ENCODE measurements at places on chromosomes 1 and 21.

DNA sequence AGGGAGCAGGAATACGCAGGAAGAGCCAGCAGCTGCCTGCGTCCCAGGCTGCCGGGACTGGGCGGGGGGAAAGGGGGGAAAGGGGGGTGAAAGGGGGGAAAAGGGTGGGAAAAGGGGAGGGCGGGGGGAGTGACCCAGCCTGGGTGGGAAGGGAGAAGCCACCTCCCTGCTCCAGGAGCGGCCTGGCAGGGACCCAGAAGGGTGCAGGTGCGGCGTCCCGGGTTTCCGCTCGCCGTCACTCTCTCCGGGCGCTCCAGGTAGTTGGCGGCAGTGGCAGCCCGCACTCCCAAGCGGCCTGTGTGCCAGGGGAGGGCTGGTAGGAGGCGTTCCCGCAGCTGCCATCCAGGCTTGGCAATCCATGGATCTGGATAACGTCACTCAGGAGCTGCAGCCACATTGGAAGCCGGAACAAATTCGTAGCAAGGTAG is 141.0 kb upstream of the NGF start:
- H3K36me3 ChIP-seq = no peaks in the 10 kb centered on the region
- no peaks in the 10 kb centered on the region for H3K27me3 ChIP-seq
- H3K4me1 ChIP-seq = no peaks in the 10 kb centered on the region
- no peak overlapping the region for H3K4me3 ChIP-seq

DNA sequence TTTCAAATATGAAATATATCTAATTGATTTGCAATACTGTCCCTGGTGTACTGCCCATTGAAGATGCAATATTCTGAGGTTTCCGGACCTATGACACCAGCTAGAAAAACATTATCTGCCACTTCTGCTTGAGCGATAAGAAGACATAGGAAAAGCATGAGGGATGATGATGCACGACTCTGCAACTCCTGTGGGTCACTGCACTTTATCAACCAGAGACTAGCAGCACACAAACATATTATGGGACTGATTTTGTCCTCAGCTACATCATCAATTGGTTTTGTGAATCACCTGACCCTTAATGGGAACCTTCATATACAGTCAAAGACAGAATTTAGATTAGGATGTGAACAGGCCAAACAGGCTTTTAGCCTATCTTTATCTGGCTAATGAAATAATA is 13.8 kb upstream of the KCNA3 start:
- no peak overlapping the region for H3K4me3 ChIP-seq
- H3K4me1 ChIP-seq = no peaks in the 10 kb centered on the region
- no peak for DNase-seq
- H3K36me3 ChIP-seq = no peaks in the 10 kb centered on the region

GRCh38 chr1:167342846-167343245 is 122.2 kb downstream of the POU2F1 start:
- peaks cover 37% of the 10 kb centered on the region for H3K4me1 ChIP-seq
- DNase-seq = peak; percentile 82
- no peak overlapping the region for H3K4me3 ChIP-seq
- H3K36me3 ChIP-seq = peaks cover 44% of the 10 kb centered on the region
- no peaks in the 10 kb centered on the region for H3K27me3 ChIP-seq

DNA sequence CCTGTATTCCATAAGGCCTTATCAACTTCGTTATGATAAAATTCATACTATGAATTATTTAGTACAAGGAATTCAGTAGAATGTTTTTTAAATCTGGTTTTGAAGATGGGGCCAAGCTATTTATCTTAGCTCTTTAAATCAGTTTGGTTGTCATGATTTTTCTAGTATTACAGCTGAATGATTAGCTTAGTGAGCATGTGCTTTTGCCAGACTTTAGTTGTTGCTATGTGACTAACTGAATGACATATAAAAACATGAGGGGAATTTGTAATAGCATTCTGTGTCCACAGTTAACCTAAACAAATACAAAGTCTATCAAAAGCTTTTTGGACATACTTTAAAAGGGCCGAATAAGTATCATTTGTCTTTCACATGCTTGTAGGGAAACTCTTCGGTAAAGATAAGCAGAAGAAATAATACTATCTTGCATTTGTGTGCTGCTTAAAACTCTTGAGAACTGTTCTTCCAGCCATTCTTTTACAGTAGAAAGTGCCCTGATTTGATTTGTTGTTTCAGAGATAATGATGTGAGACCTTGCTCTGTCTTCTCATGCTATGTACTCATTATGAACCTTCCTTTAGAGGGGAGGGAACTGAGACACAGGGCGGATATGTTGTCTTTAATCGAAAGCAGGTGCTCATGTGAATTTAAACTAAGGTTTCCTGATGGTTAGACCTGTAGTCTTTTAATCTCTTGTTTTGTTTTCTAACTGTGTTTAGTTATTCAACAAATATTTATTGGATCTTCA is 18.8 kb downstream of the NEK7 start:
- H3K36me3 ChIP-seq = no peaks in the 10 kb centered on the region
- peaks cover 71% of the 10 kb centered on the region for H3K4me1 ChIP-seq
- H3K27ac ChIP-seq = no peak overlapping the region
- no peaks in the 10 kb centered on the region for H3K27me3 ChIP-seq

GRCh38 chr1:64579767-64580166 is 109.8 kb downstream of the CACHD1 start:
- H3K27me3 ChIP-seq = peaks cover 2% of the 10 kb centered on the region
- no peak for DNase-seq

DNA sequence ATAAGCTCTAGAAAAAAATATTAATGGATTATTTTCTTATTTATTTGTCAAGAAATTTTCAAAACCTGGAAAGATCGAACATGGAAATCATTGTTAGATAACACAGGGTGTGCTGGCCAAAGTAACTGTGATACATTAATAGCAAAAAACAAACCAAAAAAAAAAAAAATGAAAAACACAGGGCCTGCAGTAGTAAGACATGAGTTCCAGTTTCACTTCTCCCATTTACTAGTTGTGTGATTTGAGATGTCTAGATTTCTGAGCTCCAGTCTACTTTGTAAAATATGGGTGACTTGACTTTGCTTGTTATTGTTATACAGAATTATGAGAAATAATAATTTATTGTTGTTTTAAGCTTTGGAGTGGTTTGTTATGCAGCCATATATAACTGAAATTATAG is 13.6 kb downstream of the FAM177B start:
- no peaks in the 10 kb centered on the region for H3K27me3 ChIP-seq
- H3K36me3 ChIP-seq = no peaks in the 10 kb centered on the region
- no peak overlapping the region for H3K27ac ChIP-seq
- no peaks in the 10 kb centered on the region for H3K4me1 ChIP-seq
- no peak overlapping the region for H3K4me3 ChIP-seq
- no peak for DNase-seq

DNA sequence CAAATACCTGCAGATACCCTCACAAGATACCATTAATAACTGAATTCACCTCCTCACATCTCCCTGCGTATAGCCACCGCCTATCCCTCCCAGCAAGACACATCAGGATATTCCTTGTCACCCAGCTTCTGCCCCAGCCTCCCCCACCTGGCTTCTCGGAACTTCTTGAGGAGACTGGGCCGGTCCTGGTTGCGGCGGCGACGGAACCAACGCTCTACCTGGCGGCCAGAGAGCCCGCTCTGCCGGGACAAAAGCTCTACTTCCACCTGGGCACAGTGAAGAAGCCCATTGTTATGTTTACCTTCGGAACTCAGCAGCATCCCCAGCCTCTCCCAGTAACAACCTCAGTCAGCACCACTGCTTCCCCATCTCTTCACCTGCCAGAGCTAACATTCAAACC is 6.7 kb downstream of the CERS2 start:
- H3K4me1 ChIP-seq = peaks cover 27% of the 10 kb centered on the region
- H3K27ac ChIP-seq = no peak overlapping the region
- no peak overlapping the region for H3K4me3 ChIP-seq
- peaks cover 44% of the 10 kb centered on the region for H3K36me3 ChIP-seq
- DNase-seq = no peak

- peak within 1 kb of the TSS; percentile 83 for H3K4me3 ChIP-seq
- peak; percentile 93 for DNase-seq
- H3K27ac ChIP-seq = peak within 1 kb of the TSS; percentile 56
- H3K4me1 ChIP-seq = peaks cover 22% of the 10 kb centered on the region
- no peaks in the 10 kb centered on the region for H3K27me3 ChIP-seq
Measured at GRCh38 chr21:17612565-17613241, at the start of gene BTG3. BTG3 (minus strand) TSS chr21:17612901; CDS start chr21:17609144, 3,757 bp downstream.

DNA sequence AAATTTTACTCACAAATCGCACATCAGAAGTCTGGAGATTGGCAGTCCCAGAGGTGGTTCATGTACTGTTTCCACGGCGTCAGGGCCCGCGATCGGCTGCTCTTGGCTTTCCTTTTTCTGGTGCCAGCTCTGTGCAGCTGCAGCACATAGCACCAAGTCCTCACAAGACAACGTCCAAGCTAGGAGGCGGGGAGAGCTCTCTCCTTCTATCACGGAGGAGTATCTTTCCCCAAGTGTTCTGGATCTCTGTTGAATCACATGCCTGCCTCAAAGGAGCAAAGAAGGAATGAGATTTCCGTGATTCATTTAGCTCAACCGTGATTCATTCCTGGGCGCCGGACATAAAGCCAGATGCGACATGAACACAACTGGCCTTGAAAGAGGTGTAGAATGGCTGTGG is 25.5 kb downstream of the MT1HL1 start:
- H3K4me3 ChIP-seq = no peak overlapping the region
- no peak for DNase-seq
- no peaks in the 10 kb centered on the region for H3K36me3 ChIP-seq
- no peaks in the 10 kb centered on the region for H3K27me3 ChIP-seq
- no peak overlapping the region for H3K27ac ChIP-seq

DNA sequence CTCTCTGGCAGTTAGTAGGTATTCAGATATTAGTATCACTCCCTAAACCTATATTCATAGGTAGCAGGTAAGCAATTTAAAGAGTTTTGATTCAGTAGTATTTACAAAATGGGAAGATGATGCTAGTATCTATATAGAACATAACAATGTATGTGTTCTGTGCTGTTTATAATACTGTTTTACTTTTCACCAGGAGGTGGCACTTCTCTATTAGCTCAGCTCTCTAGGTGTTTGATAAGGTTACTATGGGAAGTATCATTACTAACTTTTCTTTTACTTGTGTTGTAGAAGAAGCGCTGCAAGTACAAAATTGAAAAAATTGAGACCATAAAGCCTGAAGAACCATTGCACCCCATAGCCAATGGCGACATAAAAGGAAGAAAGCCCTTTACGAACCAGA is 49.4 kb upstream of the FASLG start:
- peaks cover 30% of the 10 kb centered on the region for H3K4me1 ChIP-seq
- H3K27me3 ChIP-seq = no peaks in the 10 kb centered on the region
- H3K4me3 ChIP-seq = peak overlapping the region; percentile 11
- peaks cover 29% of the 10 kb centered on the region for H3K36me3 ChIP-seq
- DNase-seq = peak; percentile 44

- H3K36me3 ChIP-seq = no peaks in the 10 kb centered on the region
- H3K27ac ChIP-seq = no peak overlapping the region
- no peak overlapping the region for H3K4me3 ChIP-seq
- no peak for DNase-seq
- H3K4me1 ChIP-seq = no peaks in the 10 kb centered on the region
Measured at GRCh38 chr1:201127755-201128455, 921 bp upstream of the ASCL5 start.

DNA sequence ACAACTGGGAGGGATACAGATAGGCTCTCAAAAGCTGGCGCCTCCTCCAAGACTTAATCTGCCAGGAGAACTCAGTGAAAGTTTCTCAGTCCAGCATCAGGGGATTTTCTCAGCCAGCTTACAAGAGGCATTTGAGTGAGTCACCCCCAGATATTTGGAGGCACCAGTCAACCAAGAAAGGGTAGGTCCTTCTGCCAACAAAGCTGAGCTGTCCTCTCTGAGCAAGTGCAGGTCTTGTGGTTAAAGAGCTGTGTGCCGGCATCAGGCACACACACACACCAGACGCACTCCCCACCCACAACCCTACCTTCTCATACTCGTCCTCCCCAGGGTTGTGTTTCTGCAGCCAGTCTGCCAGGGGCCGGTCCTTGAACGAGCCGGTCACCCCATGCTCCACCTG is 27.0 kb upstream of the PPP1R15B start:
- H3K27me3 ChIP-seq = no peaks in the 10 kb centered on the region
- H3K36me3 ChIP-seq = no peaks in the 10 kb centered on the region
- no peak overlapping the region for H3K27ac ChIP-seq
- H3K4me1 ChIP-seq = no peaks in the 10 kb centered on the region
- H3K4me3 ChIP-seq = no peak overlapping the region
- DNase-seq = no peak

DNA sequence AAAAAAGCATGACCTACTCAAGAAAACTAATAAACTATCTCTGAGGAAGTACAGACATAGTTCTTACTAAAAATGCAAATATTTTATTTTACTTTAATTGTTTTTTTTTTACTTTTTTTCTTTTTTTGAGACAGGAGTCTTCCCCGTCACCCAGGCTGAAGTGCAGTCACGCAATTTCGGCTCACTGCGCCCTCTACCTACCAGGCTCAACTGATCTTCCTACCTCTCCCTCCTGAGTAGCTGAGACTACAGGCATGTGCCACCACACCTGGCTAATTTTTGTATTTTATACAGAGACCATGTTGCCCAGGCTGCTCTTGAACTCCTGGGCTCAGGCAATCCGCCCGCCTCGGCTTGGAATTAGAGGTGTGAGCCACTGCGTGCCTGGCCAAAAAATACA is 1263.1 kb downstream of the KCNT2 start:
- no peaks in the 10 kb centered on the region for H3K36me3 ChIP-seq
- H3K4me1 ChIP-seq = no peaks in the 10 kb centered on the region
- H3K27me3 ChIP-seq = no peaks in the 10 kb centered on the region
- H3K27ac ChIP-seq = no peak overlapping the region
- DNase-seq = no peak
- no peak overlapping the region for H3K4me3 ChIP-seq

DNA sequence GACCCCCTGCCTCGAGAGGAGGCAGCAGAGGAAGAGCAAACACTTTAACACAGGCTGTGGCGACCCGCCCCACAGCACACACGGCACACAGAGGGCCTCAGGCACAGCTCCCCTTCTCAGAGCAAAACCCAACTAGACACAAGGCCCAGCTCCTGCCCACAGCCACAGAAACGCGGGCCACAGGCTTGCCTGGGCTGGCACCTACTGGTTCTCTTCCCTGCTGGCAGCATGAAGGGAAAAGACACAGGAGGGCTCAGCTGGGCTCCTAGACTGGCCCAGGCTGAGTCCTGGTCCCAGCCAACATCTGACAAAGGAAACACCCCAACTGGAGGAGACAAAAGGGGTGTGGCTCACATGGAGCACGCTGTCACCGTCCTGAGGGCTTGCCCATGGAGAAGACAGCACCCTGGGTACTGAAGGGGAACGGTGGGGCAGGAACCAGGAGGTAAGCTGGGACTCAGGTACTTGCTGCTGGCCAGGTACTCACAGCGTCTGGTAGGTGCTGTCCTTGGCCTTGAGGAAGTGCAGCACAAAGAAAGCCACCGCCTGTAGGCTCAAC is 3.5 kb downstream of the CD164L2 start:
- no peak for DNase-seq
- H3K36me3 ChIP-seq = no peaks in the 10 kb centered on the region
- H3K27me3 ChIP-seq = no peaks in the 10 kb centered on the region
- H3K27ac ChIP-seq = no peak overlapping the region
- H3K4me1 ChIP-seq = peaks cover under 1% of the 10 kb centered on the region
- H3K4me3 ChIP-seq = no peak overlapping the region

GRCh38 chr21:25967181-25967900 is 203.2 kb downstream of the APP start:
- H3K4me1 ChIP-seq = peaks cover 31% of the 10 kb centered on the region
- H3K27ac ChIP-seq = peak overlapping the region; percentile 79
- no peaks in the 10 kb centered on the region for H3K36me3 ChIP-seq
